ENCODE measurements at places on chromosomes 1 and 21. TPM values are rescaled to one million over a fixed set of nuclear protein-coding genes. Genes with fewer than 3 reads are reported as not detected.

The CD34 gene
- 80.6 TPM for total RNA-seq

DNA sequence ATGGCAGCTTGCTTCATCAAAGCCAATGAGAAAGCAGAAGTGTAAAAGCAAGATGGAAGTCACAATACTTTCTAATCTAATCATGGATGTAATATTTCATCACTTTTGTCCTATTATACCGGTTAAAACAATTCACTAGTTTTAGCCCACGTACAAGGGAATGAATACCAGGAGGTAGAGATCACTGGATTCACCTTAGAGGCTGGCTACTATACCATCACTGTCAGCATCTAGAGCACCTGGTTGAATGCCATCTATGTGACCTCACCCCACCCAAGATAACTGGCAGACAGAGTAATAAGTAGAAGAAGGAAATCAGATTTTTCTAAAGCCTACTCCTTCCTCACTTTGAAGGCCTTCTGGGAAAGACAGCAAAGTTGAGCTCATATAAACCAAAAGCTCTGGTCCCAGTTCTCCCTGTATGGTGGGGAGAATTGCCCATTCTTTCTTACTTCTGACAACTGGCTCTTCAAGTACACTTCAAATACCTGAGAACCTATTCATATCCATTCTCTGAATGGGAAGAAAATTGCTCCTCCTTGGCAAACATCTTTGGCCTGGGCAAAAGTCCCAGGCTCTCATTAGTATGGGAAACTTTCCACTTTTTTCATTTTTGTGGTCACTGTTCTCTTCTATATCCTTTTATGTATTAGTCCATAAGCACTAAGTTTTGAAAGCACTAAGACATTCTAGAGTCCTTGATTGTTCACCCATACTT lies 24.8 kb downstream of the HSD3B1 start:
- H3K4me3 ChIP-seq = no peak overlapping the region
- peak overlapping the region; percentile 66 for H3K27ac ChIP-seq
- no peaks in the 10 kb centered on the region for H3K27me3 ChIP-seq
- no peak for DNase-seq
- no peaks in the 10 kb centered on the region for H3K36me3 ChIP-seq

The CYP4B1 gene
- 58.4 TPM for total RNA-seq

GRCh38 chr1:2170211-2170610 lies 24.4 kb downstream of the FAAP20 start:
- no peak overlapping the region for H3K27ac ChIP-seq
- no peak overlapping the region for H3K4me3 ChIP-seq
- H3K27me3 ChIP-seq = no peaks in the 10 kb centered on the region
- no peak for DNase-seq
- no peaks in the 10 kb centered on the region for H3K36me3 ChIP-seq

- H3K27me3 ChIP-seq = no peaks in the 10 kb centered on the region
- H3K4me3 ChIP-seq = no peak overlapping the region
- H3K4me1 ChIP-seq = no peaks in the 10 kb centered on the region
- H3K27ac ChIP-seq = no peak overlapping the region
Observed at GRCh38 chr1:44719318-44719717, 11.7 kb downstream of the RNU5D-1 start.

DNA sequence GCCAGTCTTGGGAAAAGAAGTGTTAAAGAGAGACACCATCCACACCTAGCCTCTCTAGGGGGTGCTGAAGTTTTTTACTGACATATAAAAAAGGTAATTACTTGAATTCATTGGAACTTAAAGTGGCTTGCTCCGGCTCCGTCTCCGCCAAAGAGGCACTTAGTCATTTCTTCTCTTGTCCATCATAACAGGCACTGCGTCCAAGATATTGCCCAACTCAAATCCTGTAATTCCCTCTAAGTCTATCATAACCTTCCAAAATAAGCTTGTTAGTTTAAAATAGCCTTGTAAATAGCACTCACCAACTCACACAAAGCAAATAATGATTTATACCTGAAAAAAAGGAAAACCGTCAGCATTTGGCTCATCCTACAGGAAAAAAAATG lies 160.5 kb downstream of the ZBTB18 start:
- H3K36me3 ChIP-seq = no peaks in the 10 kb centered on the region
- no peak overlapping the region for H3K4me3 ChIP-seq
- H3K27ac ChIP-seq = no peak overlapping the region
- no peaks in the 10 kb centered on the region for H3K27me3 ChIP-seq
- H3K4me1 ChIP-seq = no peaks in the 10 kb centered on the region

- DNase-seq = no peak
- H3K27me3 ChIP-seq = no peaks in the 10 kb centered on the region
- no peaks in the 10 kb centered on the region for H3K36me3 ChIP-seq
- H3K4me3 ChIP-seq = no peak overlapping the region
- H3K4me1 ChIP-seq = no peaks in the 10 kb centered on the region
Observed at GRCh38 chr1:230072296-230072695, 5.3 kb downstream of the GALNT2 start.

- H3K4me1 ChIP-seq = no peaks in the 10 kb centered on the region
- no peak overlapping the region for H3K27ac ChIP-seq
- H3K4me3 ChIP-seq = no peak overlapping the region
- H3K27me3 ChIP-seq = no peaks in the 10 kb centered on the region
- no peak for DNase-seq
Observed at GRCh38 chr1:23546897-23547584, 12.3 kb downstream of the ID3 start.

- no peak for DNase-seq
- H3K27ac ChIP-seq = peak overlapping the region; percentile 86
- H3K27me3 ChIP-seq = no peaks in the 10 kb centered on the region
- H3K36me3 ChIP-seq = no peaks in the 10 kb centered on the region
- H3K4me3 ChIP-seq = peak overlapping the region; percentile 13
Observed at GRCh38 chr1:23376890-23377811, 7.5 kb upstream of the ZNF436 start.

The LHX8 gene
- total RNA-seq = not detected

The NKAIN1 gene
- total RNA-seq = 2.0 TPM

The BARHL2 gene
- not detected for total RNA-seq

The GPR153 gene
- 5.4 TPM for total RNA-seq

The CDK18 gene
- total RNA-seq = 1.4 TPM

DNA sequence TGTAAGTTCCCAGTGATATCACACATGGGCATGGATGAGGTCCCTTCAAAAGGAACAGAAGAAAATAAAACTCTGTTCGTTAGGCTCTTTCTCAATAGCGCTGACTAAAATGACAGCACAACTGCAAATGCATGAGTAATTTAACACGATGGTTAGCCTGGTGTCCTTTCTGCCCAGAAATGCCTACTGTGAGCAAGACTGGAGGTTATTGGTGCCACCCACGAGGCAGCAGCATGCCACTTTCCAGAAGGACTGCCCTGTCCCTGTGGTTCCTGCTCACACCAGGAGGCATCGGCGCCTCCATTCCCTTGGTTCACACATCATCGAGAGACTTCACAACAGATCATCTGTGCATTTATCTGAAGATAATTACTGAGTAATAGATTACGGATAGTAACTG lies 26.2 kb downstream of the VPS26C start:
- no peaks in the 10 kb centered on the region for H3K36me3 ChIP-seq
- H3K27me3 ChIP-seq = no peaks in the 10 kb centered on the region
- H3K4me3 ChIP-seq = no peak overlapping the region
- no peak overlapping the region for H3K27ac ChIP-seq
- no peak for DNase-seq

DNA sequence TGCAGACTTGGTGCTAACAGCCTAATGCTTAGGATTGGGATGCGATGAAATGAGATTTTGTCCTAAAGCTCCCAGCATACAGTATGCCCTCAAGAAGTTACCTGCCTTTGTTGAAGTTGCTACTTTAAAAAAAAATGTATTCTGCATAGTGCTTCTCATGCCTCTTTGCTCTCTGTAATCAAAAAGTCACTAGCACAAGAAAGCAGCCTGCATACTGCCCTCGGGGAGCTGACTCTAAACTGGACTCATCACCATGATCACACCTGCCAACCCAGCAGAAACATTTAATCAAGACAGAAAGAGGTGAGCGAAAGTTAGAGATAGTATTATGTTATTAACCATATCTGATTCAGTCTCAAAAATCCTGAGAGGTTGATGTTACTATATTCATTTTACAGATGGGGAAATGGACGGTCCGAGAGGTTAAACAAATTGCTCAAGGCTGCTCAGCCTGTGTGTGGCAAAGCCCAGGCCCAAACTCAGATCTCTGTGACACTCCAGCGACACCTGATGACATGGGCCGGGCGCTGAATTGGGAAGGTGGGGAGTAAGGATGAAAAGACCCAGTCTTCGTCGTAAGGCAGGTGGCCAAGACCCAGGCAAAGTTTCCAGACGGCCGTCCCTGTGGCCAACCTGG lies 1.1 kb downstream of the BATF3 start:
- H3K36me3 ChIP-seq = no peaks in the 10 kb centered on the region
- no peak overlapping the region for H3K27ac ChIP-seq
- peak overlapping the region; percentile 67 for H3K4me3 ChIP-seq
- no peak for DNase-seq
- H3K27me3 ChIP-seq = no peaks in the 10 kb centered on the region
- peaks cover 4% of the 10 kb centered on the region for H3K4me1 ChIP-seq

The LCE1C gene
- total RNA-seq = not detected

DNA sequence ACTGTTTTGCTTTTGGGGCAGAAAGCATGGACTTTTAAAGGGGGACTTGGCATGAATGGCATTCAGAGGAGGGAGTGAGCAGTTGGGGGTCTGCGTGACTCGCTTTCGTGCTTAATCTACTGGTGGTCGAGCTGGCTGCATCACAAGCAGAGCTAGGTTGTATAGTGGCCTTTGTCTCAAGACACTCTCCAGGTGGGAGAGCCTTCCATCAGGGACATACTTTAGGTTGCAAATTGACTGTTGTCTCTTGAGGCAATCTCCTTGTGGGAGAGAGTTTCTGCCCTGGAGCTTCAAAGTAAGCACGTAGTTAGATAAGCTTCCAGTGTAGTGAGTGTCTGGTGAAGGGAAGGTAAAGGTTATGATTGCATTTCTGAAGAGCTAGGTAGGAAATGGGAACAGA lies 93.9 kb downstream of the C1orf21 start:
- no peak overlapping the region for H3K4me3 ChIP-seq
- peak overlapping the region; percentile 77 for H3K27ac ChIP-seq
- H3K27me3 ChIP-seq = no peaks in the 10 kb centered on the region
- H3K4me1 ChIP-seq = no peaks in the 10 kb centered on the region
